ENCODE measurements at places on chromosomes 3 and 15.

GRCh38 chr3:138114988-138115971 lies at the start of gene DZIP1L:
Gene DZIP1L, minus strand, starts transcription at chr3:138115608. Its CDS starts 11,637 bp downstream, at chr3:138103971.
- peak; percentile 40 for DNase-seq

GRCh38 chr15:79082363-79083070 lies 8.1 kb downstream of the RASGRF1 start:
- DNase-seq, result no peak

DNA sequence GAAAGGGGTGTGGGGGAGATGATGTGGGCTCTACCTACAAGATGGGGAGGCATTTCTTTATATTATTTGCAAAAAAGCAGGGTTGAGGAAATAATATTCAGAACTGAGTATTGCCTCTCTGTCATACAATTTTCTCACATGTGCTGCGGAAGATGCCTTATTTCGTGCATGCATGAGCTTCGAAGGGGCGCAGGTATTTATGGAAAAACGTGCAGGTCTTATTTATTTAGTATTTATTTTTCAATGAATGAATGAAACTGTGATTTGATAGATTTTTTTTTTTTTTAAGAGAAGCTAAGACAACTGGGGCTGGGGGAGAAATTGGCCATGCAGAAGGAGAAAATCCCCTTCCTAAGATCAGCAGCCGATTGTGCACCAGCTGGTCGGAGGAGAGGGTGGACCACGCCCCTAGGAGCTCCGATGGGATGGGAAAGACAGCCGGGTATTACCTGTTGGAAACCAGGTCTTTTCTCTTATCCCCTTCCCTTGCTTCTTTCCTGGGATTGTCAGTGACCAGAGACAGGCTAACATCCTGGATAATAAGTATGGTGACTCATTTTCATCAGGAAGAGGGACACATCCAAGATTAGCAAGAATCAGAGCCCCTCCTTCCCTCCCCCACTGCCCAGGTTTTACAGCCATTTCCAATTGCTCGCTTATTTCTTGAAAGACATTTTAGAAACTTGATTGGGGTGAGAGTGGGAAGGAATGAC lies 875 bp downstream of the GAP43 start:
- DNase-seq, result no peak

DNA sequence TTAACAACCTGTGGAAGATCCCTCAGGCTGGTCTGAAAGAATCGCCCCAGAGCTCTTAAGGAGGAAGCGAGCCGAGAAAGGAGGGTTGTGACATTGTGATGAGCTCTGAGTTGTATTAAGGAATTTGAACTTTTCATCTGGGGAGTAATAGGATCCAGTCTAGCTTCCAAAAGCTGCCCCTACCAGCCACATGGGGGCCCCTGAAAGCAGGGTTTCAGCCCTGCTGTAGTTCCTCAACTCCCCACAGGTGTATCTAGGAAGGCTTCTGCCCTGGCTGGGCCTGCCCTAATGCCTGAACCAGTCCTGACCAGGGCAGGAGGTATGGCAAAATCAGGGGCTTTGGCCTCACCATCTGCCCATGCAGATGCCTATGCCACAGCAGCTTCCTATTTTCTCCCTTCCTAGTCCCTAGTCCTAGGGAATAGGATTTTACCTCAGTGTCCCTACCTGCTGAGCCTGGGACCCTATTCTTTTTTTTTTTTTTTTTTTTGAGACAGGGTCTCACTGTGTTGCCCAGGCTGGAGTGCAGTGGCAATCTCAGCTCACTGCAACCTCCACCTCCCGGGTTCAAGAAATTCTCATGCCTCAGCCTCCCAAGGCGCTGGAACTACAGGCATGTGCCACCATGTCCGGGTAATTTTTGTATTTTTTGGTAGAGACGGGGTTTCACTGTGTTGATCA lies 5.0 kb upstream of the AP3S2 start:
- peak; percentile 54 for DNase-seq

GRCh38 chr15:89335298-89336041 lies 846 bp upstream of the POLG start:
- DNase-seq, result no peak

DNA sequence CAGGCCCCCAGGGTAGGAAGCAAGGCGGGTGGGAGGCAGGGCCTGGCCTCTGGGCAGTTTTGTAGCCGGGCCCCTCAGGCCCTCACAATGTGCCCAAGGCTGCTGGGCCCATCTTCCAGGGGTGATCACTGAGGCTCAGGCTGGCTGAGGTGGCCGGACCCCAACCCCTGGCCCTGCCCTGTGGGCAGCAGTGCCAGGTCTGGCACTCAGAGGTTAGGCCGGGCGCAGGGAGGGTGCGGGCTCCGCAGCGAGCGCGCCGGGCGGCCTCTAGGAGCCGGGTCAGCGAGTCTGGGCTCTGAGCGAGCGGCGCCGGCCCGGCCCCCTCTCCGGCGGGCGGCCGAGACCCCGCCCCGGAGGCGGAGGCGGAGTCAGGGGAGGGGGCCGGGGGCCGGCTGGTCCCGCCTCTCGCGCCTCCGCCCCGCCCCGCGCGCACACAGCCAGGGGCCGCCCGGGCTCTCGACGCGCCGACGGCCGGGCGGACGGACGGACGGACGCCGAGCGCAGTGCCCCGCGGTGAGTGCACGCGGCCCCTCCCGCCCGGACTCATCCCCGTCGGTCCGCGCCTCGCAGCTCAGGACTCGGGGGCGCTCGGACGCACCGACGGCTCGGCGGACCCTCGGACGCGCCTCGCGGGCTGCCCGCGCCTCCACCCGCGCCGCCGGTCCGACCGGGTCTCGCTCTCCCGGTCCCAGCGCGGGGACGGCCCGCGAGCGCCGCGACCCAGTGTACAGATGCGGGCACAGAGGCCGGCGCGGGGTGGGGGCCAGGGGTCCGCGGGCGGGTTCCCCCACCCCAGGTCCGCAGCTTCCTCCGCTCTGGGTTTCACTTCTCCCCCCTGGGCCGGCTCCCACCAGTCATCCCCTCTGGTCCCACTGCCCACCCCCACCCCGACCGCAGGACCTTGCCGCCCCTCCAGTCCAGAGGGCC lies at the start of gene FBLN2:
TSS of gene FBLN2 (plus strand) at position 430 of the 927 bp plus-strand sequence. CDS start 21,231 bp downstream, outside the sequence.
- no peak for DNase-seq

GRCh38 chr3:98985431-98985830 lies 83.9 kb upstream of the DCBLD2 start:
- DNase-seq, result no peak

DNA sequence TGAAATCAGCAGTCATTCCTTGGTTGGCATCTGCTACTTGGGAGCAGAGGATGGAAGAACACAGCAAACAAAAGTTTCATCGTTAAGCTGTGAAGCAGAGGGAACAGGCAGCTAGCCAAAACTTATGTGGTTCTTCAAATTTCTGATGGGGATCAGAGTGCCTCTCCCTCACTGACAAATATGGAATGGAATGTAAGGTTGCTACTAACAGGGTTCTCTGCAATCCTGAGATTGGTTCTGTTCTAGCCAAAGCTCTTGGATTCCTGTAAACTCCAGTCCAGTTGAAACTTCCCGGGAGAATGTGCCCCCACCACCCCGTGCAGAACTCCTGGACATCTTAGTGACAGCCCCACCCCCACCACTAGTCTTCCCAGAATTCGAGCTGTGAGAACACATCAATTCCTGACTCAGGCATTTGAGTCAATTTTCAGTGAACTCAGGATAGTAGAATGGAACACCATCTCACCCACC lies 55.9 kb upstream of the PHLDB2 start:
- no peak for DNase-seq

DNA sequence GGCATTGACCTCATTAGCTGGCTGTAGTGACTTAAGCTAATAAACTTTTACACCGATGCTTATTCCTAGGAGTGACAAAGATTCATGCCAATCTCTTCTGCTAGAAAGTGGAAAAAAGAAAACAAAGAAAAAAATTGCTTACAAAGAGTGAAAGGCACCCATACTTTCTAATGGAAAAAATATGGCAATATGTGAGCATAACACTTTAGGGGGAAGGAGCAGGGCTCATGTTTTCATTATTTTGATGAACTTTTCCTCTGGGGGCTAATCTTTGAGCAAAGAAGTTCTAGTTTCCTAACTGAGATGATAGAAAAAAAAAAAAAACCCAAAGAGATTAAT lies 94.8 kb upstream of the THRB start:
- DNase-seq, result no peak

- peak; percentile 14 for DNase-seq
Observed at GRCh38 chr3:48400824-48401433, 28.9 kb downstream of the FBXW12 start.

DNA sequence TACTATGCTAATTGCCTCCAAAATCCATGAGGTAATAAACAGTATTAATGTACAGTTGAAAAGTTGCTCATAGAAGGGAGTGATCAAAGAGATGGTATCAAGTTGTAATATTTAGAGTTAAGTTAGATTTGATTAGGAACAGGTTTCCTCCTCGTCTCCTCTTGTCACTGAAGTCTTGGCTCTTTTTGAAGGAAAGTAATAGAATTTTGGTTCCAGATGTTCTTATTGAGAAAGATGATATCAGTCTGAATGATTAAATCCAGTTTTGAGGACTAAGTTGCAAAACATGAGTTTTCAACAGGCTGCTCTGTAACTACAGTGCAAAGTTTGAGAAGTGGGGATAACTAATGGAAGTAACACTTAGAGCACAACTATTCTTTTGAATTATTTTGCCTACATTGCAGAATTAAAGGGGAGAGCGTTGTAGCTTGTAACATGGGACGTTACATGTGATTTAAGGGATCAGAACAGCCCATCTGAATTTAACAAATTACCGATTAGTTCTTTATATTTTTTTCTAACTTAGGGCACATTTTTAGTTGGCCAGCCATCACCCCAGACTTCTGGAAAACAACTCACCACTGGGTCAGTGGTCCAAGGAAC lies 48.3 kb downstream of the MAP6D1 start:
- no peak for DNase-seq

GRCh38 chr3:37973246-37974054 lies 17.1 kb upstream of the VILL start:
- DNase-seq, result no peak

DNA sequence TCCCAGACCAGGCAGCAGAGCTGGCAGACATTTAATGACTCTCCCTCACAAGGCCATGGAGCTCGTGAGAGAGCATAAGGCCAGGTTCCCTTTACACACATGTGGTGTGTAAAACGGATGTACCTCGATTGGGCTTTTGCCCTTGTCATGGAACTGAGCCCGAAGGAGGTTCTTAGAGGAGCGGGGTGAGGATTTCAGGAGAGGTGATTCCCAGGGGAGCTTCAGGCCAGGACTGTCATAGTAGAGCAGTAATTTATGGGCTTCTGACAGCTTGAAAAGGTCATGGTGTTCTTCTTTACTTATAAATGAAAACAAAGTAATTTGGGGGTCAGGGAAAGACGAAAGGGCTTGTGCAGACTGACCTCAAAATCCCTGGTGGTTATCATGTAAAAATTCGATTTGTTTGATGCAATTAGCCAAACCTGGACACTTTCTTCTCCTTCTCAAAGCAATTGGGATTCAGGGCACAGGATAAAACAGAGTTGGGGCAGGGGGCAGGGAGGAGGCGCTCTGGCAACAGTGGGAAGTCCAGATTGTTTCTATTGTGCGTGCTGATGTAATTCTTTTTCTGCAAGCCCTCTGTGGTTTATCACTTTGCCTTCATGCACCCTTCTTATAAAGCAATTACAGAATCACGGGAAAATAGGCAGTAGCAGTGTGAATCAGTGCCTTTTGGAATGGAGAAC lies 51.0 kb downstream of the CACNA1D start:
- DNase-seq, result no peak

GRCh38 chr3:8990266-8991215 lies 27.3 kb upstream of the RAD18 start:
- no peak for DNase-seq

DNA sequence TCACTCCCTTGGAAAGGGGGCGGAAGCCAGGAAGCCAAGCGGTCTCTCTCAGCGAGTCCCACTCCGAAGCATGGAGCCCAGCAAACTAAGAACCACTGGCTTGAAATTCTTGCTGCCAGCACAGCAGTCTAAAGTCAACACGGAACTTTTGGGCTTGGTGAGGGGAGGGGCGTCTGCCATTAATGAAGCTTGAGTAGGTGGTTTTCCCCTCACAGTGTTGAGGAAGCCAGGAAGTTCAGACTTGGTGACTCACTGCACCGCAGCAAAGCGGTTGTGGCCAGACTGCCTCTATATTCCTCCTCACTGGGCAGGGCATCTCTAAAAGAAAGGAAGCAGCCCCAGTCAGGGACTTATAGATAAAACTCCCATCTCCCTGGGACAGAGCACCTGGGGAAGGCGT lies 665.4 kb upstream of the CBLB start:
- peak; percentile 85 for DNase-seq

GRCh38 chr15:74172701-74173379 lies 670 bp upstream of the ISLR start:
- DNase-seq, result no peak

DNA sequence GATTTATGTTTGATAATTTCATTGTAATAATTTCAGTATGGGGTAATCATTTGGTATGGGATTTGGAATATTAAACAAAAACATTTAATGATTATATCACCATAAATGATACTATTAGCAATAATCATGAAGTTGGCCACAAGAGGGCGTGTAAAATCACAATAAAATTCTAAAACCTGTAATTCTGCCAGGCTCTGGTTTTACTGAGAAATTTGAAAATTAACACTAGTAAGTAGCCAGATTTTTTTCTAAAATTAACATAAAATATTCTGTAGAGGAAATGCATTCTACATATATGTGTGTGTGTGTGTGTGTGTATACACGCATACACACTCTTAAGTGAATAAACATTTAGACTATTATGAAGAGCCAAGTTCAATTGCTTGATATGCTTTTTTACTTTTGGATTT lies 40.5 kb downstream of the FEZF2 start:
- no peak for DNase-seq

DNA sequence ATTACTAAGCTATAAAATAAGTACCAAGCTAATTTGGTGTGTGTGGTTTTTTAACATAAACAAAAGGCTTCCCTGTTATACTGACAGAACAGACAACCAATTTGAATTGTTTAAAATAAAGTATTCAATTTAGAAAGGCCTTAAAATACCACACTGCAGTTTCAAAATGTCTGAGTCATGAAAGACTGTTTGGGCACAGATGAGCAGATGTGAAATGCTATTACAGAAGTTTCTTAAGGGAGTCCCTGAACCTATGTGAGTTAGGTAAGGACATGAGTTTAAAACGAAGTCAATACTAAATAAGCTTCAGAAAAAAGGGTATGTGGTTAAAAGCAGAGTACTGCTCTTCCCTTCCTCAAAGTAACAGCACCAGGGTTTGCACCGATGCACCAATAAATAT lies 69.7 kb upstream of the SETMAR start:
- DNase-seq, result no peak

DNA sequence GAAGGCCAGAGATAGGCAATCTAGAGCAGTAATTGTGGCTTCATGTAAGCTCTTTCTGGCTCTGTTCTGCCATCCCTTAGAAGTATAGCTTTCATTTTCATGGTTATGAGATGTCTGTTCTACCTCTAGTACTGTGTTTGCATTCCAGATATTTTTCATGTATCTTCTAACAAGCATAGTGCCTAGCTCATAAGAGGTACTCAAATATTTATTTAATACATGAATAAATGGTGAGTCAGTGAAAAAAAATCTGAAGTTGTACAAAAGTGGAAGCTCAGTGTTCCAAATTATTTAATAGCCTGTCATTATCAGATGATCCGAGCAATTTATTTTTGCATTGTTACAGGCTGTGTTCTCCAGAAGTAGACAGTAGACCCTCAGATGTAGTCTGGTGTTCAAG lies 64.3 kb downstream of the OXSM start:
- DNase-seq, result no peak

GRCh38 chr3:75110741-75111140 lies 496.3 kb upstream of the CNTN3 start:
- no peak for DNase-seq
